Glutamatergic neuron (in vitro differentiated cells): ENCODE measurements at places on chromosomes 6 and 20.

DNA sequence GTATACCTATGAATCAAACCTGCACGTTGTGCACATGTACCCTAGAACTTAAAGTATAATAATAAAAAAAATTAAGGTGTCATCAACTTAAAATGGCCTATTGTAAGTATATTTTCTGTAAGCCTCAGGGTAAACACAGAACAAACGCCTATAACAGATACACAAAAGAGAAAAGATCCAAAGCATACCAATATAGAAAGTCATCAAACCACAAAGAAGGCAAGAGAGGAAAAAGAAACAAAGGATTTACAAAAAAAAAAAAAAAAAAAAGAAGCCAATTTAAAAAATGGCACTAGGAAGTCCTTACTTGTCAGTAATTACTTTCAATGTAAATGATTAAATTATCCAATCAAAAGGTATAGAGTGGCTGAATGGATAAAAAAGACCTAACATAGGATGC, 24.6 kb upstream of the ASF1A start:
- no peak for DNase-seq

DNA sequence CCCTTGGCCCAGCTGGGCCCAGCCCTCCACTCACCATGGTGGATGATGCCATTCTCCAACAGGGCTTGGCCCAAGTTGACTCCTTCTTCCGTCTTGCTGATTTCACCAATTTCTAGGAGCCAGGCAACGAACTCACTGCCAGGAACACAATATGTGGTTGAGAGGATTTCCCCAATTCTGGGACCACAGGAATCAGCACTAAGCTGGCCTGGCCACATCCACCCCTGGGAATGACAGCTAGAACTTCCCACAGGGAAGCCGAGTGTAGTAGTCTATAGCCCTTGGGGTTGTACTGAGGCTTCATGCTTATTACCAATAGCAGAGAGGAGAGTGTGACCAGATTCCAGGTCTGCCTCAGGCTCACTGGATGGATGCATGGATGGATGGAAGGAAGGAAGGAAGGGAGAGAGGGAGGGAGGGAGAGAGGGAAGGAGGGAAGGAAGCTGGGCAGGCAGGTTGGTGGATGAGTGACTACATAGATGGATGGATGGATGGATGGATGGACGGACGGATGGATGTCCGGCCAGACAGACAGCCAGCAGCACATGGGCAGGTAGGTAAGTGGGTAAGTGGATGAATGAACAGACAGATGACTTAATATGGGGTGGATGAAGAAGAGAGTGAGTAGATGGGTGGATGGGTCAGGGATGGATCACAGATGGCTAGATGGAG, 146.5 kb downstream of the PREX1 start:
- no peak for DNase-seq

DNA sequence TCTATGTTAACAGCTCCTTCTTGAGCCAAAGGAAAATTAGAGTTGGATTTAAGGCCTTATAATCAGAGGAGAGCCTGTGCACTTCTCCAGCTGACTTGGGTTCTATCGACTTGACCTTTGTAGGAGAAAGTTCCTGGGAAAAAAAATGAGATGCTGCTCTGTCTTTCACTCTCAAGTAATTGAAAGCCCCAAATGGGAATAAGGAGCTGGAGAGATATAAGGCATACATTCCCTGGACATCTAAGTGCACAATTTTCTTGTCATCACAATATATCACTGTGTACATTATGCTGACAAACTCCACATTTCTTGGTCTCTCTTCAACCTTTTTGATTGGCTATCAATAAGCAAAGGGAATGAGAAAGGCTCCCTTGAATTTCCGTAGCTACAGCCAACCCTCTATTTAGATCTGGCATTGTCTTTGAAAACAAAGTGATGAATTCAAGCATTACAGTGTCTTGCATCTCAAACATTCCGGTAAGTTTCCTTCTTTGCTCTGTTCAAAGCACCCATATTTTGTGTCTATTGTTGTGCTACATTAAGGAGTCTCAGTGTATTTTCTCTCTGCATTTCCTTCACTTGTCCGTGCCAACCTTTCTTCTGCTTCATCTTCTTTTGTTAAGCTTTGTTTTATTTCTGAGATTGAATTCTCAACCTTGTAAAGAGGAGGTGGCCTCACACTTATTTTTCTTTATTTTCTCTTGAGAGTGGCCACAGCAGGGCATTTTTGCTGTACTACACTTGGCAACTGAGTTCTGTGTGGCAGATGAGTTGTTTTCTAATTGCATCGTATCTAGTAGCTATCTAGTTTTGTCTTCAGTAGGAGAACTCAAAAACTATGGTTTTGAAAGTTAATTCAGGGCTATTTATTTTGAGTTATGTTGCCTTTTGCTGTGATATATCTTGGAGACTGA, 450.3 kb upstream of the MAN1A1 start:
- no peak for DNase-seq

DNA sequence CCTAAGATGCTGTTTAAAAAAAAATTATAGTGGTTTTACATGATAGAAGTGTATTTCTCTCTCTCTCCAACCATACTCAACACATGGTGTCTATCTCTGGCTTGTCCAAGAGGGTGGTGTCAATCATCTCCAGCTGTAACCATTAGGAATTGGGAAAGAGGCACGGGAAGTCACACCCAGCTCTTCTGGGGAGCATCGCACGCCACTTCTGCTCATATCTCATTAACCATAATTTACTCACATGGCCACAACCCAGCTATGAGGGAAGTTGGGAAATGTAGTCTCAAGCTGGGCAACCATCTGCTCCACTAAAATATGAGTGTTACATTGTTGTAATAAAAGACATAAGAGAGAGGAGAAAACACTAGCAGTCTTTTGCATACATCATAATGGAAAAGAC, 30.4 kb upstream of the TSHZ2 start:
- DNase-seq: no peak

DNA sequence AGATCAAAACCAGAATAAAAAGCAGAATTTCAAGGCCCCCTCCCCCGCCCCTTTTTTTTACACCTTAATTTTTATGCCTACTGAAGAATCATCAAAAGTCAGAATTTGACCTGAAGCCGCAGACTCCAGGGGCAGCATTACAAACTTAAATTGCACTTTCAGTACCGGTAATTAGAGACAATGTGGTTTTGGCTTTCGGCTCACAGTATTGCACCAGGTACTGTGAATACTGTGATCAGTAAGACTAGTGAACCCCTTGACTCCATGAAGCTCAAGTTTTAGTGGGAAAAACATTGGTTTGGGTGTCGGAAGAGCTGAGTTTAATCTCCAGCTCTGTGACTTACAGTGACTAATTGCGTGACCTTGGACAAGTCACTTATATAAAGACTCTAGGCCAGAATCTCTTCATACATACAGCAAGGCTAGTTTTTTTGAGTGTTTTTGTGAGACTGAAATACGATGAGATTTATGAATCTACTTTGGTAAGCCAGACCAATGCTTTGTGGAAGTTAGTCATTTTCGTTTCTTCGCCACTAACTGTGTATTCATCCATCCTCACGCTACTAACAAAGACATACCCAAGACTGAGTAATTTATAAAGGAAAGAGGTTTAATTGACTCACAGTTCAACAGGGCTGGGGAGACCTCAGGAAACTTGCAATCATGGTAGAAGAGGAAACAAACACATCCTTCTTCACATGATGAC, 114.7 kb downstream of the SASH1 start:
- no peak for DNase-seq

- DNase-seq: no peak
Observed at GRCh38 chr20:18639501-18639979, 51.7 kb downstream of the DTD1 start.

DNA sequence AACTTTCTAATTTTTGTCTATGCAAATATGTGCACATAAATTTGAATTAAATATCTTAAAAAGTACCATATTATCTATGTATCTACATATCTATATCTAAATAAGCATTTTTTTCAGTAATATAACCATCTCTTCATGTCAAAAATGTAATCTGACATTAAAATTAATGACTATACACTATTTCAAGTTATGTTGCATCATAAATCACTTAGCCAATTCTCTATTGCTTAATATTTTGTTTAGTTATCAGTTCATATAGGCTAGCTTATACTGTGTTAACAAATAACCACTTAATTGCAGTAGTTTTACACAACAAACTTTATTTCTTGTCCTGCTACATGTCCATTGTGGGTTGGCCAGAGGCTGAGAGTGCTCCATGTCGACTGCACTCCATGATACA, 360.8 kb downstream of the EPM2A start:
- no peak for DNase-seq

- DNase-seq: no peak
Observed at GRCh38 chr6:105533301-105533700, 130.4 kb upstream of the PREP start.

DNA sequence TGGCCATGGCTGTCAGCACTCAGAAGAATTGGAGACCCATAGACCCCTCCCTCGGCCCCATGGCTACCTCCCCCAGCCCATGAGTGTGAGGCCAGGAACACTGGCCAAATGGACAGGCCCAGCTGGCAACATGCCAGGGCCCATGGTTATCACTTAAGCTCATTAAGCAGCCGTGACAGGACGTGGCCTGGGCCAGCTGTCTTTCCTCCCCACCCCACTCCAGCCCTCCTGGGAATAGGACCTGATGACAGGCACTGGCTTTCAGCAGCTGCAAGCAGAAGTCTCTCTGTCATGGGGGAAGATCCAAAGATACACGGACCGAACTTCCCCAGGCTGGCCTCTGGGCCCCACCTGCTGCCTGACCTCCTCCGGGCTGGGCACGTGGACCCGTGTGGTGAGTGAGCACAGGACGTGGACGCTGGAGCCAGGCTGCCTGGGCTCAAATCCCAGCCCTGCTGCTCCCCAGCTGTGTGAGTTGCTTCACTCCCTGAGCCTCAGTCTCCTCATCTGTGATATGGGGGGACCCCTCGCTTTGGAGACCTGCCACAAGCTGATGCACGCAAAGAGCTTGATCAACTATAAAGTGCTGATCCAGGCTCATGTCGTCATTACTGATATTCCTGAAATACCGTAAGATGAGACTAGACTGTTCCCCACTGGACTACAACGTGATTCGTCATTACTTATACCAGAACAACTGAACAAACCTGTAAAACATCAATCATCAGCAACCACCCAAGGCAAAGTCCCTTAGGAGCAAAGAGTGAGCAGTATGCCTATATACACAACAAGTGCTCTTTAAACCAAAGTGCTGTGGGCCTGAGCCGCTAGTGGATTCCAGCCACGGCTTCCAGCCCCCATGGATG, 22.0 kb upstream of the VSTM2L start:
- DNase-seq: peak; percentile 95

- DNase-seq: peak; percentile 100
Observed at GRCh38 chr6:37169496-37170272, at the start of gene PIM1. Gene PIM1 (plus strand): TSS chr6:37170152. CDS start chr6:37170576, 424 bp downstream.

- no peak for DNase-seq
Observed at GRCh38 chr6:21639316-21639715, 45.8 kb downstream of the SOX4 start.

DNA sequence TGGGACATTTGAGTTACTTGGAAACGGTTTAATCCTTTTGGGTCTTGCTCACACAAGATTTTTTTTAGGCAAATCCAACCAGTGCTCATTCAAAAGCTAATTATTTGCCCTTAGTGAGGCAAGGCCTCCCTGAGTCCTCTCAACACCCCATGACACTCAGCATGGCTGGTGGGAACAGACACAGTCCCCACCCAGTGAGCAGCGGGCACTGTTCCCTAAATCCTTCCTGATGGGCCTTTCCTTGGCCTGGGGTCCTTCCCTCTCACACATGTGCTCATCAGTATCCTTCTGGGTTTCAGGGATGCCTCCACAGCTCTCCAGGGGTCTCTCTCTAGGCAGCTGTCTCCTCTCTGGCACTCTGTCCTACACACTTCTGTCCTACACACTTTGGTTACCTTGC, 28.0 kb downstream of the PLAGL2 start:
- DNase-seq: peak; percentile 9

DNA sequence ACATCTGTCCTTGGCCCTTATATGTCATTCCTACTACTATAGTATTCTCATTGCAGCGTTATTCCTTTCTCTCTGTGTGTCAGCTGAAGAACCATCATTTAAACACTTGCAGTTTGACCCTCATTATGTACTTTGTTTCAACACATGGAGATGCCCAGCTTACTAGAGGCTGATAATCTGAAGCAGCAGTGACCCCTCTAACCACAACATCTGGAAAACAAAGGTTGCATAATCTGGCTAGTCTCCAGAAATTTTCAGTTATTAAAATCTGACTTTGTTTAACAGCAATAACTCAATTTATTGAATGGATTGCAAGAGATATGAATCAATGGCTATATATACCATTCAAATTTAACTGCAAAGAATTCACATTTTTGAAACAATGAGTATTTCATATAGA, 6.6 kb upstream of the PHIP start:
- no peak for DNase-seq

GRCh38 chr6:135604035-135604860, 106.7 kb upstream of the AHI1 start:
- DNase-seq: no peak

GRCh38 chr6:53375847-53376246, 27.1 kb upstream of the ELOVL5 start:
- no peak for DNase-seq

- DNase-seq: no peak
Observed at GRCh38 chr6:154395316-154395715, 38.7 kb upstream of the IPCEF1 start.

GRCh38 chr6:111730864-111731263, 125.2 kb upstream of the TRAF3IP2 start:
- DNase-seq: no peak

DNA sequence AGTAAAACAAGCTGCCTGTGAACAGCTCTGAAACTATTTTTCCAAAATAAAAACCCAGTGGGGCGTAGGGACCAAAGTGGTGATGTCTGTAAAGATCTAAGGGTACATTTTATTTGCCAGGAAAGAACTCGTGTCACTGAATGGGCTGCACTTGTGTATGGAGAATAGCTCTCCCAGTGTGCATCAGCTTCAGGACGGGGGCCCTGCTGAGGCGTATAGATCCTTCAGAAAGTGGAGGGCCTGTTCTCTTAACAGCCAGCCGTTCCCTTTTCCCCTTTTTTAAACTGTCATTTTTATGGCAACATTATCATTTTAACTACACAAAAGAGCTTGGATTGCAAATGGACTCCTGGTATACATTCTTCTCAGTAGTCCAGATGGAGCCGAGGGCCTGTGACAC, 137.3 kb downstream of the TMEM242 start:
- no peak for DNase-seq

DNA sequence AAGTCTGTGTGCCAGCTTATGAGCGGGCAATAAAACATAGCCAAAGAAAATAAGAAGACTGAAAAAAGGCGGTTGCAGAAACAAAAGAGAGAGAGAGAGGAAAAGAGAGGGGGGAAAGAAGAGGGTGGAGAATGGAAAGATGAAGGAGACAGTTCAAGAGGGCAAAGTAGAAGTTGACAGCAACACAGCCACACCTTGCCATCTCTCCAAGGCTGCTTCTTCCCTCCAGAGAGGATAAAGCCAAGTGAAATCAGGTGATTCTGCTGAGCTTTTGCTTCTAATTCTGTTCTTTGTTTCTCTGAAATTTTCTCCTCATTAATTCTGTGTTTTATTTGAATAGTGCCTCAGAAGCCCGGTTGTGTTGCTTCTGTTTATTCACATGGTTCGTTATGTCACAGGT, 48.5 kb downstream of the PTPRK start:
- DNase-seq: no peak

GRCh38 chr6:116400328-116400727, 29.6 kb downstream of the DSE start:
- no peak for DNase-seq

GRCh38 chr6:104409913-104410312, 449.8 kb downstream of the HACE1 start:
- no peak for DNase-seq
